Stimulated activated CD4-positive, alpha-beta T cell treated with anti-CD3 and anti-CD28 coated beads, Interleukin-2, amount 100 ng/mL, for 24 hours (primary cell): ENCODE measurements at places on chromosomes 13 and 19.

GRCh38 chr13:49993666-49994065, 3.2 kb upstream of the TRIM13 start:
- no peak for DNase-seq

GRCh38 chr19:44737238-44738071, 11.1 kb upstream of the BCL3 start:
- no peak for DNase-seq

- DNase-seq = no peak
Measured at GRCh38 chr13:38543561-38543960, 143.3 kb upstream of the FREM2 start.

DNA sequence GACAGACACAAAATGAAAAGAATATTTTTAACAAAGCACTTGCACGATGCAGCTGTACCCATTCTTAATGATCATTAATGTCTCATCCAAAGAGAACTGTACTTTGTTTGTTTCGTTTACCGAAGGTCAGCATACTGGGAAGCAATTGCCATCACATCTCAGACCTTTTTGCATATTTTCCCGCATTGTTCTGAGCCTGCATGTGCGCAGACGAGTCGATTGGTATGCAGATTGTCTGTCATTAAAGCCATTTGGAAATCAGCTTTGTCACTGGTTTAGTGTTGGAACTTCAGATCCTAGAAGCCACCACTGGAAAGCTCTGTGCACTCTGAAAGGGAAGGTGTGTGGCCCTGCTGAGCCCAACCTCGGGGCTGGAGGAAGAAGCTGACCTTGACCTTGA, 15.6 kb downstream of the SPACA7 start:
- DNase-seq = no peak

DNA sequence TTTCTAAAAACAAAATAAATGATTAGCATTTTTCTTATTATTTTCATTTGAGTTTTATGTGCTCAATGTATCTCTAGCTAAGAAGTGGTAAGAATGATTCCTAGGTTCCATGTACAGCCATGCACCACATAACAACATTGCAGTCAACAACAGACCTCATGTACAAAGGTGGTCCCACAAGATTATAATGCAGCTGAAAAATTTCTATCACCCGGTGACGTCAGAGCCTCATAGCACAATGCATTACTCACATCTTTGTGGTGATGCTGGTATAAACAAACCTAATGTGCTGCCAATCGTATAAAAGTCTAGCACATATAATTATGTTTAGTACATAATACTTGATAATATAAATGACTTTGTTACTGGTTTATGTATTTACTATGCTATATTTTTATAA, 120.5 kb downstream of the SLC7A1 start:
- DNase-seq = no peak

- peak; percentile 67 for DNase-seq
Measured at GRCh38 chr13:21670006-21670882, 629 bp upstream of the FGF9 start.

- no peak for DNase-seq
Measured at GRCh38 chr19:56973713-56974555, 133.4 kb upstream of the PEG3 start.

- no peak for DNase-seq
Measured at GRCh38 chr19:41744850-41745249, 10.5 kb upstream of the CEACAM6 start.
